ENCODE measurements at places on chromosomes 1 and 21. TPM values are rescaled to one million over a fixed set of nuclear protein-coding genes. Genes with fewer than 3 reads are reported as not detected.

The FCRL2 gene
- not detected for total RNA-seq

The S100A12 gene
- not detected for total RNA-seq

GRCh38 chr1:2459757-2460156 lies 16.3 kb upstream of the PLCH2 start:
- DNase-seq, result peak; percentile 73

The FNBP1L gene
- 24.4 TPM for total RNA-seq

All from IMR-90 (cell line).